Activated T-cell treated with anti-CD3 and anti-CD28 coated beads for 1 hour (primary cell): ENCODE measurements at places on chromosomes 2 and 18.

- DNase-seq = no peak
These were observed 1.1 kb downstream of the DLGAP1 start for GRCh38 chr18:4453874-4454536.

DNA sequence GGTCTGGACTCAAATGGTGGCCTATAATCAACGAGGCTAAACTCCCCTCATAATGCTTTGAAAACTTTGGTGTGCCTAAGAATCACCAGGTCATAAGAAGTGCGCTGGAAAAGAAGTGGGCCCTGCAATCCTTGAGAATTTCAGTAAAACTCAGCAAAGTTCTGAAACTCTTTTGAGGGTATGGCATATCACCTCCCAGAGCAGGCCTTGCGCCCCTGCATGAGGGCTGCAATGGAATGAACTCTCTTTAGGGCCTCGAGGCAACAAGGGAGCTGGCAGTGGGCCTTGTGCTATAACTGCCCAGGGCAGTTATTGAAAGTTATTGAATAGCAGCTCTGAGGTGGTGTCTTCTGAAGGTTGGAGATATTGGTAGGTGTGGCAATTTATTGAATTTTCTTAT lies 34.5 kb upstream of the AFF3 start:
- no peak for DNase-seq

- no peak for DNase-seq
These were observed 88.5 kb downstream of the ARMC9 start for GRCh38 chr2:231286964-231287363.

- DNase-seq = no peak
These were observed 62.5 kb downstream of the SPHKAP start for GRCh38 chr2:228118940-228119339.

- no peak for DNase-seq
These were observed 356.4 kb downstream of the SLC4A3 start for GRCh38 chr2:219983836-219984235.

DNA sequence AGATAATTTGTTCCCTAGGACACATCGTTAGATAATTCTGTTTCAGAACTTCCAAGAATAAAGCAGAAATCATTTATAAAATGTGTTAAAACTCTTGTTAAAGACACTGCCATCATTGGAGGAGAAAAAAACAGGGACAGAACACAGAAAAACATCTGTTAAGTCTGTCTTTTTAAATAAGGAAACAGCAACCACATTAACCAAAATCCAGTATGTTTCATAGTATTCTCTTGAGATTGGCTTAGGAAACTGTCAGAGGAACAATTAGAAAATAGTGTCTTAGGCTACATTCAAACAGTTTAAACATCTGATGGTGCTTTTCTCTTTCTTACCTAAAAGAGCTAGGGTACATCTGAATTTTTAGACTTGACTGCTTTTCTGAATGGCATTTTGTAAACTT lies 81.6 kb downstream of the PMS1 start:
- DNase-seq = no peak

GRCh38 chr2:215537611-215538010 lies 101.7 kb upstream of the FN1 start:
- DNase-seq = no peak

- no peak for DNase-seq
These were observed 32.0 kb downstream of the SMCHD1 start for GRCh38 chr18:2687390-2688001.

GRCh38 chr2:219175928-219176817 lies 552 bp downstream of the CNPPD1 start:
- DNase-seq = peak; percentile 12

GRCh38 chr18:76610933-76611749 lies 116.1 kb upstream of the ZNF516 start:
- no peak for DNase-seq

GRCh38 chr2:99689145-99689742 lies 199.4 kb upstream of the REV1 start:
- no peak for DNase-seq

DNA sequence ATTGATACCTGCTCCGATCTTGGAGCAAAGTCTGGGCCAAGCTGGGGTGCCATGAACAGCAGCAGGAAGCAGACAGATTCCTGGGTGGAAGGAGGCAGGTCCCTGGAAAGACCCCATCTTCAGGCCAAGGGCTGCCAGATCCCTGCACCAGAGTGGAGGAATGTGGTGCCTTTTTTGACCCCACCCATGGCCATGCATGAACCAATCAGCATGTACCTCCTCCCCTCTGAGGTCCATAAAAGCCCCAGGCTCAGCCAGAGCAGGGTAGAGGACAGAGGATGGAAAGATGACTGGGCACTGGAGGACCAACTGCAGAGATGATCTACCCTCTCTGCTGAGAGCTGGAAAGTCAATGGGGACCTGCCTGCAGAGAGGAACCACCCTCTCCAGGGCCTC lies 34.4 kb upstream of the ID2 start:
- no peak for DNase-seq

DNA sequence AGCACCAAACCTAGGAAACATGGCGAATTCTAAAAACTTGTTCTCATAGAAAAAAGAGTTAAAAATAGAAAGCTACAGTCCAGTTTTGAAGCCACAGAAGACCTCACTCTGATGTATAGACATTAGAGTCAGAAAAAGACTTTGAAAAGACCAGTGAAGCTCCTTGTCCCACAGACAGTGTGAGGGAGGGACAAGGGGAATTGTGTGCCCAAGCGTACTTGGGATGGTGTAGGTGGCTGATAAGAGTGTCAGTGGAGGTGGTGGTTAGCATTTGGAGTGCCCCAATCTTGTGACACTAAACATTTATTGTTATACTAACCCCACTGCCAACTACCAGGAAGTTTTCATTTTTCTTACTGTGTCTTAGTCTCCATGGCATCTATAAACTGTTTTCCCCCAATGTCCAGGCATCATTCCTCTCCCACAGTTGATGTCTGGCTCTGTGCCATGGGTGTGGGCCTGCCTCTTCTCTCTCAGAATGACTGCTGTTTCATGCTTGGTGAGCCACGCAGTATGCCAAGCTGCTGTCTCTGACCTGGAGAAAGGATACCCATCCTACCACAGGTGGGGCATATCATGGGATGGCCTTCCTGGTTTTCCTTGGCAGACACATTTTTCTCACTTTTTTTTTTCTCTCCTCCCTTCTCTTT lies 161.4 kb downstream of the RPIA start:
- DNase-seq = no peak

DNA sequence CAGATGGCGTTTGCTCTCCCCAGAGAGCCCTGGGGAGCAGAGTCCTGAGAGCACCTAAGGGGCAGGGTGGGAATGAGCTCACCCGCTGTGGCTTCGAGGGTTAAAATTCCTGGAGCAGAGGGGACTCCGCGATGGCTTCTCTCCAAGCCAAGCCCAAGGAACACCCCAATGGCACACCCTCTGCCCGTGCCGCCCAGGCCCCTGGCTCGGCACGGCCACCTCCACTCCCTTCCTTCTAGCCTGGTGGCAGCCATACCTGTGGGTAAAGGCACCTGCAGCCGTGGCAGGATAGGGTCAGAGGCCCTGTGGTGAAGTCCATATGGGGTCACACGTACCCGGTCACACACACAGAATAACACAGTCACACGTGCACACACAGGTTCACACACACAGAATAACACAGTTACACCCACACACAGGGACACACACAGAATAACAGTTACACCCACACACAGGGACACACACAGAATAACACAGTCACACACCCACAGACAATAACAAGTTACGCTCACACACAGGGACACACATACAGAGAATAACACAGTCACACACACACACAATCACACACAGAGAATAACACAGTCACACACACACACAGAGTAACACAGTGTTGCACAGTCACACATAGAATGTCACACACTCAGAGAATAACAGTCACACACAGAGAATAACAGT lies 50.5 kb downstream of the RAMP1 start:
- no peak for DNase-seq

DNA sequence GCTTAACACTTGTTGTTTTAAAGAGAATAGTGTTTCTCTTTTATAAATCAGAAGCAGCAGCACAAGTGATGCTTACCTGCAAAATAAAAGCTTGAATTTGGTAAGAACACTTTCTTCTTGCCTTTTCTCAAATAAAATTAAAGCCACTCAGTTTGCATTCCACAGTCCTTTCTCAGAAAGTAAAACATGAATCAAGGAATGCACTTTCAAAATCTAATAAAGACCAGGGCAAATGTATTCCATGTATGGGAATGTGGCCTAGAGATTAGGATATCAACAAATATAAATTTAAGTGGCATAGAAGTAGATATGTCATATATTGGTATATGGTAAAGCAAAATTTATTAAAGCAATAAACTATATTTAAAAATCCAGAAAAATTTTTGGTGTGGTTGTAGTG lies 352.8 kb downstream of the THSD7B start:
- DNase-seq = no peak

DNA sequence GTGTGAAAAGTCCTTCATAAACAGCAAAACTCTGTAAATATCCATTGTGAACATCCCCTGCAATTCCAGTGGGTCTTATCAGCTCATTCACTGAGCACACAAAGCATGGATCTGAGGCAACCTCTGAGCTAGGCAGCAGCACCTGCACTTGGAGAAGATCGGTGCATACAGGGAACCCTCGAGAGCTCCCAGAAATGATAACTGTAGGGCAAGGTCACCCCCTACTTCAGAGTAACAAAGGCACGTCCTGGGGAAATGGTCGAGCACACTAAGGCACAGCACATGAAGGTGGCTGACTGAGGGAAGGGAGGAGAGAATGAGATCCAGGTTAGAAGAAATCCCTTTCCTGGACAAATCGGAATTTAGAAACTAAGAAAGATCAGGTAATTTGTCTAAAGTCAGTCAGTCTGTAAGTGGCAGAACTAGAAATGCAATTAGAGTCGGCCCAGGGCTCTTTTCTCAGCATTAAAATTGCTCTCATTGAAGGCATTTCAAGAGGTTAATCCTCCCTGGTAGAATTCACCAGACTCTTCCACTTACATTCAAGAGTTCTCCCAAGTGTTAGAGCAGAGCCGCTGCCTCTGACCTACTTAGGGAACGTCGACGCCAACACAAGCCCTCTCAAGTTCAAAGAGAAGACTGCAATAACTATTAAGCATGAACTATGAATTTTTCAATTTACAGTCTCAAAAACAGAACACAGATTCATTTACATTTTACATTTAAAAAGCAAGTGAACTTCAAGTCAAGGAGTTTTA lies 45.9 kb downstream of the PXDN start:
- no peak for DNase-seq
